RCC 7860 (cell line): ENCODE measurements at places on chromosomes 2 and 18.
A peak's percentile ranks its signal among the peaks of the same experiment; 100 is the strongest.

- DNase-seq, result no peak
Observed at GRCh38 chr2:147224070-147224469, 620.8 kb upstream of the ACVR2A start.

DNA sequence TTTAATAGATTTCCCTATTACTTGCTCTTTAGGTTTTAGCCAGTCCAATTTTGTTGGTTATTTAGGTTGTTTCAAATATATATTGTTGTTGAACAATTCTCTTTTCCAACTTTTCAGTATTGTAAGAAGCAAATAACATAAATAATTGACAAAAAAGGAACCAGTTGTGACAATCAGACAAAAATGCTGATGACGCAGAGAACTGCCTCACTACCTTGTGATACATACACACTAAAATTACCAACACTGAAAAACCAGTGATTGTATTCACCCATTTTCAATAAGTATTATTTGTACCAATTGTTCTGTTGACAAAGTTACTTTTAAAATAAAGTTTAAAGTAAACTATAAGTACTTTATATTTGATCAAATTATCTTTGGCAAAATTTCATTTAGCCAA, 43.1 kb upstream of the NABP1 start:
- no peak for DNase-seq

- DNase-seq, result no peak
Observed at GRCh38 chr2:124805060-124805459, 780.0 kb downstream of the CNTNAP5 start.

DNA sequence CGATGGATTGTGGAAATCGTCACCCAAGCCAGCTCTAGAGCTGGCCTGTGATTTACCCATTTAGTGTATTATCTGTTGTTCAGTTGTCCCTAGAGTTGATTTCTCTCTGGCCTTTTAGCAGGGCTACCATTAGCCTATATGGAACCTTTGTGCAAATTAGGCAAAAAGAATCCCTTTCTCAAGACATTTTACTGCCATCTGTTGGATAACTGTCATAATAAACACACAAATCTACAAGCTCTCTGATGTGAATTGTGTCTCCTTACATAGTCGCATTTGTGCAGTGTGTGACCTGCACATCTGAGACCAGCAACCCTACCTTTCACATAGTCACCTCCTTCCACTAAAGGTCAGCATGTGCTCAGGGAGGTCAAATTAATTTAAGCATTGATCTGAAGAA, 34.0 kb downstream of the LOXHD1 start:
- DNase-seq, result no peak

DNA sequence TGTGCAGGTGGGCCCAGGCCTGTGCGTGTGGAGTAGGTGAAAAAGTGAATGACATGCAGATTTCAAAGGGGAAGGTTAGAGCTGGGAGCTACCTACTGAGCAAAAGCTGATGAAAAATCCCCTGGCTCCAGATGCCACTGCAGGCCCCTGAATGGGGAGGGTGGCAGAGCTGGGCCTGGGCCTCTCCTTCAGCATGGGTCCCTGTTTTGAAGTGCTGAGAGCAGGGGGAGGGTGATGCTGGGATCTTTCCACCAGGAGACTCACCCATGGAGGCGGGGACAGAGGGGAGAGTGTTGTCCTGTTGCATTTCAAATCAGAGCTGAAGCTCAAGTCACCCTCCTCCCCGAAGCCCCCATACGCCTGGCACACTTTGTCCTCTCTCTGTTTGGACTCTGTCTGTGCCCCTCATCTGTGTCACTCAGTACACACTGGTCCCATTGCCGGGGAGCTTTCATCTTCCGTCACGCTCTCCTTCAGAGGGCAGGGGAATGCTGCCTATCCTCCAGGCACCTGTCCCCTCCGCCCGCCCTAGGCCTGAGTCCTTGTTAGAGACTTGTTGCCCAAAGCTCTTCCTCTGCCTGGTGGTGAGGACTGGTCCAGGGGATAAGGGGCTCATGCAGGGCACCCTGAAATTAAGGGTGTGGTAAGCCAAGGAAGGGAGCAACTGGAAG, 206.6 kb downstream of the HAUS1 start:
- no peak for DNase-seq

DNA sequence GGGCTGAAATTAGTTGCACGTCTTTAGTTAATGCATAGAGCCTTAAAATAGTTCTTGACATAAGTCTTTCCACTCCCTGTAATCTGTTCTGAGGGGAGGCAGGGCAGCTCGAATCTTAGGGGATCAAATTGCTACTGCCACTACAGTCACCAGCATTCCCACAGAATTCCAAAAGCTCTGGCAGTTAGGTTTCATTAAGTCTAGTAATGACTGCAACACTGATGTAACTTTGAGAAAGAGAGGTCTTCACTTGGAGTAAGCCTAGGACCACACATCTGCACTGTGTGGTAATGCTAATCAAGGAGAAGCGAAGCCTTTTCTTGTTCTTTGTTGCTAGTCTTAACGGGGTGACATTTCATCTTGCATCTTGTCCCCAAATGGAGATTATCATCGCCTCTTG, 19.3 kb upstream of the NCK2 start:
- DNase-seq, result no peak

- no peak for DNase-seq
Observed at GRCh38 chr2:34604164-34604563, 1005.1 kb upstream of the FAM98A start.

DNA sequence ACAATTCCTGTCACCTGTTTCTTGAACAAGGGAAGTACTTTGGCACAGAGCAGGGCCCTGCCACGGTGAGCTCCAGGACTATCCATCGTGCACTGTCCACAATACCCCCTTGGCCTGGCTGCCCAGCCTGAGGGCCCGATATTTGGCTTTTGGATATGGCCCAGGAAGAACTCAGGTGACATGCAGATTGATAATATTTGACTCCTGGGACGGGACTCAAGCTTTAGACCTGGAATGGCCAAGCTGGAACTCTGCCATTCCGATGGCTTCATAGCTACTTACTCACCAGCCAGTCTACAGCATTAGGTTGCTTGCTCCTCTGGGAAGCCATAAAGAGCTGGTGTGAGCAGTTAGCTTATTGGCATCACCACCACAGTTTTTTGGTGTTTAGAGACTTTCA, 26.6 kb downstream of the EML6 start:
- no peak for DNase-seq

GRCh38 chr18:8084160-8084559, 517.0 kb downstream of the PTPRM start:
- DNase-seq, result peak; percentile 43

GRCh38 chr18:57784034-57784800, 18.9 kb downstream of the ATP8B1 start:
- peak; percentile 58 for DNase-seq

GRCh38 chr2:83221258-83221657, 1237.8 kb downstream of the SUCLG1 start:
- no peak for DNase-seq
